ENCODE measurements at places on chromosomes 2 and 18.

DNA sequence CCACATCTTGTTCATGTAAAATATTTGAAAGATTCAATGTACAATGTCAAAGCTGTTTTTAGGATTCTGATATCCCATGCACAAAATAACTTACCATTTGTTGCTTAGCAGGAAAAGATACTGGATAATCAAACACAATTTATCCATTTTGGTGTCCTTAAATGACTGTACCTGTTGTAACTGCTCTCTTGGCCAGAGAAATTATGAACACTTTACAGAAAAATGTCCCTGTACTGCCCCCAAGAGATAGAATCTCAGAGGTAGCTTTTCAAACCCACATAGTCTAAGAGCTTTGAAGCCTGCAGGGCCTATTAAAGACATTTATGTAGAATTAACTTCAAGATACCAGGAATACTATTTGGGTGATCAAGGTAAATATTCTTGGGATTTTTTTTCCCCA is 12.2 kb upstream of the ME2 start:
- peak; percentile 39 for DNase-seq

GRCh38 chr2:223652902-223653301 is 50.7 kb upstream of the SCG2 start:
- DNase-seq, result no peak

DNA sequence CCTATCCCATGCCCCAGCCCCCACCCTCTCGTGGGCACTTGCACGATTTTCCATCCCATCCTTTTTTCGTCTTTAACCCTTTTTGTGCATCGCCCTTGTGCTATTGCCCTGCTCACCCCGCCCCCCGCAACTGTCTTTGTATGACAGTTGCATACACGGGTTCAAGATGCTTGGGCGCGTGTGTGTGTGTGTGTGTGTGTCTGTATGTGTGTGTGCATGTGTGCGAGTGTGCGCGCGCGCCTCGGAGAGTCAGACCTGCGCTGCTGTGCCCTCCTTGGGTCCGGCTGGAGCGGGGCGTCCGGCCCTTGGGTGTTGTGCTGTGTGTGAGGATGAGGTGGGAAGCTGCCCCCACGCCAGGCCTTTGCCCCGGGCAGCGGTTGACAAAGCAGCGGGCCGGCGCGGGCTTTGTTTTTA is 230.7 kb downstream of the HAUS1 start:
- DNase-seq, result peak; percentile 14

- peak; percentile 42 for DNase-seq
Measured at GRCh38 chr2:213129311-213129710, 22.1 kb downstream of the IKZF2 start.
